Stimulated activated CD8-positive, alpha-beta memory T cell treated with anti-CD3 and anti-CD28 coated beads, Interleukin-4, amount 100 ng/mL, for 4 hours (primary cell): ENCODE measurements at places on chromosomes 7 and 10.

DNA sequence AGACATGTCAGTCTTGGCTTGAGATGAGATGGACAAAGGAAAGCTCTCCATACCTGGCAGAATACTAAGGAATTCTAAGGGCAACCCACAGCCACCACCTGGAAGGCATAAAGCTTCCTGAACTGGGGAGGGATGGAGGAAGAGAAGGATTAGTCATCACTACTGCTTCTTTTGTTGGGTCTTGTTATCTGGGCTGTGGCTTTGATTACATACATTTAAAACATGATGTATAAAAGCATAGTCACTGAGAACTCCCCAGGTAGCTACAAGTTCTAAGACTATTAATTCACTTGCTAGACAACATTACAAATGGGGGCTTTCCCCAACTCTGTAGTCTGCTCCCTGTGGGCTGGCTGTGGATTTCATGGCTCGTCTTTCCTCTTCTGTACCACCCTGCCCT is 58.2 kb downstream of the RBM33 start:
- no peak for DNase-seq

GRCh38 chr10:15341502-15342128 is 29.5 kb downstream of the FAM171A1 start:
- no peak for DNase-seq

DNA sequence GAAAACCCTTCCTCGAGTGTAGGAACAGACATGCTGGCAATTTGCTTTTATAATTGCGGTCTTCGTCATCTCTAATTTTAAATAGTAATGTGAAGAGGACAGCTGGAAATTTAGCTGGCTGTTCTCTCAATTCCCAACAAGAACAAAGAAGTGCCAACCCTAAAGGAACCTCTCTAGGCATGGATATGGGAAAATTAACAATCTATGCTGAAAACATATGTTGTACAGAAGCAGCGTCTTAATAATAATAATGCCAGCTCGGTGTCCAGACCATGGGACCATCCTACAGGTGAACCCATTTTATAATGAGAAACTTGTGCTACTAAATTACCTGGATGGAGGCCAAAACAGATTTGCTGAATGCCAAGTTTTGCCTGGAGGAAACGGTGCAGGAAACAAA is 641.4 kb upstream of the MGMT start:
- DNase-seq = no peak

DNA sequence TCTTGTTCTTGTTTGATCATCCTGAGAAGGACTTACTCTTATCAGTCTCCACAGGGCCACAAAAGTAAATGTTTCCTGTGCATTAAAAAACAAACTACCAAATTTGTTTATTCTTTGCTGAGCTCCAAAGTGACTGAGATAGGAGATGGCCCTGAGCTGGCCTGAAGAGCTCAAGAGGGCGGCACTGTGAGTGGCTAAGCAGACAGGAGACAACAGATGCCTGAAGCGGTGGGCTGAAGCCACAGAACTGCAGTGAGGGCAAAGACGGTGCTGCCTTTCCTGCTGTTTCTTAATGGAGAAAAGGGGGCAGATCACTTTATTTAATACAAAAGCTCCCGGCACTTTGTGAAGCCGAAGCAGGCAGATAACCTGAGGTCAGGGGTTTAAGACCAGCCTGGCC is 379.6 kb downstream of the ARL4A start:
- DNase-seq = no peak

- no peak for DNase-seq
Measured at GRCh38 chr10:23533212-23533611, 94.3 kb downstream of the OTUD1 start.

GRCh38 chr10:17734432-17735080 is 17.4 kb upstream of the TMEM236 start:
- no peak for DNase-seq

DNA sequence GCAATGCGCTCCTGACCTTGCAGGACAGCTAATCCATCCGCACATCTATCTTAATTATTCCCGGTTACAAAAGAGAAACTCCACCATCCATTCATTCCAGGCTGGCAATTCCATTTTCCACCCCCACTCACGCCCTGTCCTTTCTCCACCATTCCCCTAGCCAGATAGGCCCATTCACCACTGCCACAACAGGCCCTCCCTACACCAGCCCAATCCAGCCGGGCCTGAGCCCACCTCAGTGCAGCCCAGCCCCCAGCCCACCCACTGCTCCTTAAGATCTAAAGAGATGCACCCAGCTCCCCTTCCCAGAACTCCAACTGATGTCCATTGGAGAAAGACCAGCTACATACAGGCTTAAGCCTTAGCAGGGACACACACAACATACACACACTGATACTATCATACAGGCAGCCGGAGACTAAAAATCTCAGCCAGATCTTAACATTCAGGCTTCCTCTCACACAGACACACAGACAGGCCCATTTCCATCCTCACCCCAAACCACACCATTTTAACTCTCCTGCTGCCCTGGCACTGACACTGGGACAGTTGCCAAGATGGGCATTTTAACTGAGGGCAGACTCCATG is 38.0 kb upstream of the PAX2 start:
- DNase-seq = no peak

GRCh38 chr10:71270301-71271220 is 48.5 kb upstream of the SLC29A3 start:
- DNase-seq = no peak
